ENCODE measurements at places on chromosomes 11 and 22.

- DNase-seq = no peak
Measured at GRCh38 chr11:95161248-95161647, 69.8 kb downstream of the SESN3 start.

DNA sequence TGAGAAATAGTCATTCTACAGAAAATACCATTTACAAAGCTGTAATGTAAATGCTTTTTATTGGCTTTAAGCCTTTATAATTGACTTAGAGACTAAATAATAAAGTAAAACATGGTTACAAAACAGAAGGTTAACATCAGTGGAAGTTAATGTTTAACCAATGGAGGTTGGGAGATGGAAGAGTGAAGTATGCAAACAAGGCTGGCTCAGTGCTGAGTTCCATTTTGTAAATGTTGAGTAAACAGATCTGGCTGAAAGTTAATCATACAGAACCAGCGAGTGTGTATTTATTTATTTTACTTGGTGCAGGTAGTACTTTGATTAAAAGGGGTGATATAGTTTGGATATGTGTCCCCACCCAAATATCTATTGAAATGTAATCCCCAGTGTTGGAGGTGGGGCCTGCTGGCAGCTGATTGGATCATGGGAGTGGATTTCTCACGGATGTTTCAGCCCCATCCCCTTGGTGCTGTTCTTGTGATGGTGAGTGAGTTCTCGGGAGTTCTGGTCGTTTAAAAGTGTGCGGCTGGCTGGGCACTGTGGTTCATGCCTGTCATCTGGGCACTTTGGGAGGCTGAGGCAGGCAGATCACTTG is 827.4 kb downstream of the OPCML start:
- no peak for DNase-seq

DNA sequence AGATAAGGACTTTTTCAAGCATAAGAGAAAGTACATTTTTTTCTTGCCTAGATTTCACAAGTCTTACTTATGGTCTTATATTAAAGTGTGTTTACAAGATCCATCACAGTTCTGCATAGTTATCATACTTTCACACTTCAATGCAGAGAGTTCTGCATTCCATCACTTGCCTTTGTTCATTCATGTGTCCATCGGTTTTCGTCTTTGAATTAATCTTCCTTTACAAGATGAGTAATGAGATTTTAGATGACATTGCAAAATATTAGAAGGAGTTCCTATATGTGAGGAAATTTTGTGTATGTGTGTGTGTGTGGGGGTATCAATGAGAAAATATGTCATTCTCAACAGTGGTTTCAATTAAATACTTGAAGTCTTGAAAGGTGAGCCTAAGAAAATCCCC is 98.1 kb upstream of the GUCY1A2 start:
- no peak for DNase-seq

DNA sequence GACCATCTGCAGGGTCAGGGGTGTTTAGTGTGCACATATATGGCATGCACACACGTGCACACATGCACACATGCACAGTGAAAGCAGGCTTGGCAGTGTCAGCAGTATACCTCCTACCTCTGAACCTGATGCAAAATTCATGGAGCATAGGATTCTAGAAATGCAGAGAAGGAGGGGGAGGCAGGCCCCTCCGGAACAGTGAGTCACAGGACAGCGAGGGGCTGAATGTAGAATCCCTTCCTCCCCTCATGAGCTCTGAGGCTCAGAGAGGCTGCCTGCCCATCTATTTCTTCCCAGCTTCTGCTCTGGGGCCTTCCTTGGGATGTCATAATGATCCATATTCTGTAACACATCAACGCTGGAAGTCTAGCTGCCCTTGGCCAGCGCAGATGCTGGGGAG is 66.7 kb upstream of the NECTIN1 start:
- DNase-seq = no peak

DNA sequence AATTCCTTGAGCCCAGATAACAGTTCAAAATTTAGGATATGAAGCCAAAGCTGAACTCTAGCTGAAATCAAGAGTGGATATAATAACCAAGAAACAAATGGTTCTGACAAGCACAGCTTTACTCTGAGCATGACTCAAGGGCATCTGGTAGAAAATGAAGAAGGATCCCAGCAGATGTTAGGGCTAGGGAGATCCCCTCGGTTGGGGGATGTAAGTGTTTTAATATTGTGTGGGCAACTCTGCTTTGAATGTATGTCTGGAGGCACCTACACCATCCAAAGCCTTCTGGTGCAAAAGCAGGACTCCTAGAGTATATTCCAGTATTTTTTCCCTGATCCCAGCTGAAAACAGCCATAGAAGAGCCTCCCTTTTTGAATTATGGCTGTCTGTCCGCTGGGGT is 61.7 kb downstream of the FLI1 start:
- no peak for DNase-seq

DNA sequence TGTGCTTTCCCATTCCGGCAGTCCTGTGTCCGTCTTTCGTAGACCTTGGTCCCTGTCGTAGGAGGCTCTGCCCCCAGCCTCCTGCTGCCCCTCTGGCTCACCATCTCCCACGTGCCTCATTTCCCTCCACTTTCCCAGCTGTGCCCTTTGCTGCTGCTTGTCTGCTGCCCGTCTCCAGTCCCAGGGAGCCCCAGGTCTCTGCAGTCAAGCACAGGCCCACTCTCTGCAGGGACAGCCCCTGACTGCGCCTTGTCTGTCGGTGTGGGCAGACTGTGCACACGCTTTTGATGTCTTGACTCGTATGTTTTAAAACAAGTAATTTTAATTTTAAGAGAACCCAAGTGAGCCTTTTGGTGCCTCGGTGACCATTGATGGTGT is 12.4 kb downstream of the DGCR8 start:
- no peak for DNase-seq

DNA sequence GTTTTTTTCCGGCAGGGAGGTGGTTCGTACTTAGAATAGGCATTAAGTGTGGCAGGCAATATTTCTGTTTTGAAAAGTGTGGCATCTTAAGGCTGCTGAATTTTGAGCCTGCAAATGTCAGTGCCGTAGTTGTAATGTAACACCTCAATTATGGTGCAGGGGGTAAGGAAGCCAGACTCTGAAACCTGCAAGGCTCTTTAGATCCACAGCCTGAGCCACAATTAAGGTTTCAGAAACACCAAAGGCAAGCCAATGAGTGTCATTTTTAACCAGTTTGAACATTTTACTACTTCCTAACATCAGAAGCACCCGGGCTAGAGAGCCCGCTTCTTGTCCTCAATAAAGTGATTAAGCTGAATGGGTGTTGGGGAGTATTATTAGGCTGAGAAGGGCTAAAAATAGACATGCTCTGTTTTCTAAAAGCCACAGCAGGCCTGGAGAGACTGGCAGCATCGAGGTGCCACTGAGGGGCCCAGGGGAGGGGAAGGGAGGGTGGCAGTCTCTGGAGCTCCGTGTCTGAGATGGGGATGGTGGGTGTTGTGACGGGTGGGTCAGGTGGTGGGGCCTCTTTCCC is 113.4 kb downstream of the ZBTB16 start:
- no peak for DNase-seq
